ENCODE measurements at places on chromosomes 5 and 9. TPM values are rescaled to one million over a fixed set of nuclear protein-coding genes. Genes with fewer than 3 reads are reported as not detected.

GRCh38 chr9:89077519-89077918 is 86.3 kb downstream of the S1PR3 start:
- DNase-seq, result no peak

- no peak for DNase-seq
Measured at GRCh38 chr9:29068461-29068860, 1495.2 kb upstream of the C9orf72 start.

GRCh38 chr5:3091040-3091774 is 339.7 kb upstream of the IRX2 start:
- DNase-seq, result no peak

DNA sequence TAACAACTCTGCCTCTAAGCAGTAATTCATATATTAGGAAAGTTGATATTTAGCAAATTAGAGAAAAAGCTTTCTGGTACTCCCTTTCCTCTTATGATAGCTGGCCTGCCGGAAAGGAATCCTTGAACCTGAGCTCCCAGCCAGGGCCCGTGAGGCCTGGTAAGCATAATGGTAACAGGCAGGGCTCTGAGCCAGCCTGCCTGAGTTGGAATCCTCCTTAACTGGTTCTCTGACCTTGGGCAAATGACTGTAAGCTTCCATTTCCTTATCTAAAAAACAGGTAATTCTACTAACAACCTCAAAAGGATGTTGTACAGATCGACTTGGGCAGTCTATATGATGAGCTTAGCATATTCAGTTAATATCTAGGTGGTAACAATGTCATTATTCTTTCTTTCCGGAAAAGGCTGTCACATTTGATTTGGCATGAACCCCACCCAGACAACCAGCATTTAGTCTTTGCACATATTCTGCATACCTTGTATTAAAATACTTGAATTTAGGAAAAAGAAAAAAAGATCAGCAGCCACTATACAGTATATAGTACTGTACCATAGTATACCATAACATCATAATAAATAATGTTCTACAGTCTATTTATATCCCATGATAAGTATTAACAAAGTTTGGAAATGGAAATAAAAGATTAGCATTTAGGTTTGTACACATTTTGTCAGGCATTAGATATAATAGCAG is 55.7 kb upstream of the MAP3K1 start:
- DNase-seq, result no peak

DNA sequence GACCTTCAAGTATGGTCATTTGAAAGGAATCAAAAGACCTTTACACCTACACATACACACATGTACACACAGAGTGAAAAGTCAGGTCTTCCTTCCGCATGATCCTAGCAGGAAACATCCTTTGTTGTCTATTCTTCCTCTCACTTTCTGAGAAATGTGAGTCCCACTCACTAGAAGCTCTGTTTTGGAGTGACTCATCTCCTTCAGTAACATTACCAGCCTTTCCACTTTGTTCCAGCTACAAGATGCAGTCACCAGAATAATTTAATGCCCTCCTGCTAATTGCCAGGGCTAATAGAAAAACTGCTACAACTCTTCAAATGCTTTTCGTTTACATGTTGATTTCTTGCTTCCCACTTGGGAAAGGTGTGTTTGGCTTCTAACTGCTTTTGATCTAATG is 417.3 kb downstream of the RASEF start:
- DNase-seq, result no peak

GRCh38 chr5:101176605-101177004 is 273.5 kb upstream of the ST8SIA4 start:
- no peak for DNase-seq

GRCh38 chr9:116812231-116813030 is 125.3 kb downstream of the TRIM32 start:
- no peak for DNase-seq

DNA sequence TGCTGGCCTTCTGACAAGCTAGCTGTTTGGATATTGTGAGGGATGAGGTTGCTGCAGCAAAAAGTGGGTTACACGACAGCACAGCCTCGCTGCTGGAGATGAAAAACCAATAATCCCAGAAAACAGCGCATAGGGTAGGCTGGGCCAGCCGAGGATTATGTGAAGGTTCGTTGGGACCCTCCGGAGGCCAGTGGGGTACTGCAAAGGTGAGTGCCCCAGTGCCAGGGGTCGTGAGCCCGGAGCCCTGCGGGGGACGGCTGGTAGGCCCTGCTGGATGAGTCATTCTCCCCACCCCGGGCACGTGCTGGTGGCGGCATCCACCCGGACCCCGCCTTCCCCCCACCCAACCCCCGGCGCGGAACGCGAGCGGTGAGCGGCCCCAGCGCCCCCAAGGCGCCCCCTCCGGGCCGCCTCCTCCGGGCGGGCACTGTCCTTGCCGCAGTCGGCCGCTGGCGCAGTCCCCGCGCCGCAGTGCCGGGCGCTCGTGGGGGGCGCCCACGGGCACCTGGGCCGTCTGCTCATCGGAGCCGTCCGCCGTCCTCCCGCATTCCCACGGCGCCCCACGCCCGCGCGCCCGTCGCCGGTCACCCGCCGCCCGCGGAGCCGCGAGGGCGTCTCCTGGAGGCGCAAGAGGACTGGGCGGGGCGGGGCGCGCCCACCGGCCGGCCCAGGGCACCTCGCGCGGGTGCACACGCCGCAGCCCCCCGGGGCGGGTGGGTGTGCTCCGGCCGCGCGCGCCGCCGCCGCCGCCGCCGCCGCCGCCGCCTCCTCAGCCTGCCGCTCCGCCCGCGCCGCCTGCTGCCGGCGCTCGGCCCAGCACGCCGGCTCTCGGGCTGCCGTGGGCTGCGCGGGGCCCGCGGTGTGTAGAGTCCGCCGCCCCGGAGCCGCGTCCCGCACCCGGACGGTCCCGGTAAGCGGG is at the start of gene PHF24:
Gene PHF24 (plus strand): TSS at position 794 of the 919 bp plus-strand sequence. CDS start 13,014 bp downstream, outside the sequence.
- no peak for DNase-seq

DNA sequence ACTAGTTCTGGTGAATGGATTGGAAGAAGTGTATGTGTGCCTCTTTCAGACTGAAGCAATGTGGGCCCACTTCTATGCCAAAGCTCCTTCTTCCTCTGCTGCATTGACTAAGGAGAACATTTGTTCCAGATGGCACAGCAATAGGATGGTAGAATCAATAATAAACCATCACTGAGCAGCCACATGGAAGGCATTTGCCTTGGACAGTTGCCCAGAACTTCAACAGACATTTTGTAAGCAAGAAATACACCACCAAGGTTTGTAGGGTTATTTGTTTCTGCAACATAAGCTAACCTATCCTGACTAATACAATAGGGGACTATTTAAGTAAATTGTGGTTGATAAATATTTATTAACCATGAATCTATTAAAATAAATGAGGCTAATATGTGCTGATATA is 37.7 kb upstream of the CSNK1G3 start:
- DNase-seq, result no peak

DNA sequence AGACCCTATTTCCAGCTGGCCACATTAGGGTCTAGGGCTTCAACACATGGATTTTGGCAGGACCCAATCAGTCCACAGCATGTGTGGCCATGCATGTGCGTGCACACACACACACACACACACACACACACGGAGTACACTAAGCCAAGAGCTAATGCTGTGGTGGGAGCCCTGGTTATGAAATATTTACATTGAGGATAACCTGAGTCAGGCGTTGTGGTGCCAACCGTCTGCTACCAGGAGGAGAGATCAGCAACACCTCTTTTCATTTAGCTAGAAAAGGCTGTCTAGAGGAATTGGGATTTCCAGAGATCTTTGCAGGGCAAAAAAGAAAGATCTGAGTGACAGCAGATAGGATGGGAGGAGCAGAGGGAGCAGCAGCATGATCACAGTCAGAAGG is 141.5 kb downstream of the TRPM3 start:
- DNase-seq, result peak; percentile 20

- DNase-seq, result no peak
Measured at GRCh38 chr5:110846398-110847001, 107.7 kb downstream of the SLC25A46 start.

DNA sequence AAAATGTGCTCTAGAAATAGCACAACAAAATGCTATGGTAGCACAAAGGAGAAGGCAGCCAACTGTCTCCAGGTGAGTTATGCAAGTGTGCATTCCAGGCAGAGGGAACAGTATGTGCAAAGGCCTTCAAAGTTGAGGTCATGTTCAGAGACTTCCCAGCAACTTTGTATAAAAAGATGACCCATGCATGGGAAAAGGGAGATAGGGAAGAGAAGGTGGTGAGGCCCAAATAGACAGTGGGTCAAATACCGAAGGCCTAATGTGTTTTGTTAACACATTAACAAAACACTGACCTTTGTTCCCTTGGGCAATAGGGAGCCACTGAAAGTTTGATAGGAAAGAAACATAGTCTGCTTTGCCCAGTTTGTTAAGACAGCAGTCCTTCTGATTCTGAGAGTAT is 445.3 kb downstream of the EBF1 start:
- no peak for DNase-seq

GRCh38 chr5:126137891-126138280 is 285.3 kb upstream of the GRAMD2B start:
- peak; percentile 15 for DNase-seq

DNA sequence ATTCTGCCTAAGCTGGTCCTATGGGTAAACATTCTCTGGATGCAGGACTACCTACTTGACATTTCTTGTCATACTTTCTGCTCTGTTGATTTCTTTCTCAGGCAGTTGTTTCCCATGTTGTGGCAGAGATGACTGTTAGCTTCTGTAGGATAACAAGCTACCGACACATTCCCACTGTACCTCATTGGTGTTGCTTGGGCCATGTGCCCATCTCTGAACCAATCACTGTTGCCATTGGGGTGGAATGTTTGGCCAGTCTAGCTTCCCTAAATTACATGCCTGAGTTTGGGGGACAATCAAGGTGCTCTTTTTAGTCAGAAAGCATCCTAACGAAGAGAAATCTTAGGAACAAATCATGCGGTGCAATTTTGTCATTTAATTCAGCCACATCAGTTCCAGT is 212.0 kb downstream of the KDM4C start:
- no peak for DNase-seq

DNA sequence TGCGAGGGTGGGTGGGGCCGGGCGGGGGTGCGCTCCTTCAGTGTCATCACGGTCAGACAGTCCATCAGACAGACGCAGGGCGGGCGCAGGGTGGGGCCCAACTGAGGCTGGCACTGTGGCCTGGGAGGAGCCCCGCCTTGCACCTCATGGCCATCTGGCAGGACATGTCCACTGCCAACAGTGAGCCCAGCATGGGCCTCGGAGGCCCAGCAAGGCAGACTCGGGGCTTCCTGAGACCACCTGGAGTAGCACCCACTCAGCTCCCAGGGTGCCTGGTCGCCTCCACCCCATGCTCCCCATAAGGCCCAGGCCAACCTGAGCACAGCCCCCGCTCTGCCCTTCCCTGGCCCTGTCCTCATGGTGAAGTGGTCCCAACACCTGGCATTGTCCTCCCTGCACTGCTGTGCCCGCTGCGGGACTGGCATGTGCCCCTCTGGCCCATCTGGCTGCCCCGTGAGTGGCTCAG is 8.5 kb upstream of the GPSM1 start:
- no peak for DNase-seq

DNA sequence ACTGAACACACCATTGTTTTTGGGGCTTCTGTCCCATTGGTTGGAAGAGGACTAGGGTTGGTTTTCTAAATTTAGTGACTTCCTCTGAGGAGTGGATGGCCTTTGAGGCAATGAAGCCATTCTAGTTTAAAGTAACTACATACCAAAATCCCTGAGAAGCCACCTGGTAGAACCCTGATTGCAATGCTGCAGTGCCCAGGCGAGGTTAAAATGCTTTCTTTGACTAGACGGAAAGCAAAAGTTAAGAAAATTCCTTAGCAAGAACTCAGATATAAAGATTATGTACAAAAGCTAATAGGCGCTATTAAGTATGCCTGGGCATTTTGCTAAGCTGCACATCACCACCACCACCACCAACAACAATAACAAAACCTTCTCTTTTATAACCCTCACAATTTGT is 20.6 kb downstream of the GLRX start:
- DNase-seq, result peak; percentile 27

- DNase-seq, result no peak
Measured at GRCh38 chr9:131525643-131526565, 5.2 kb downstream of the UCK1 start.

- no peak for DNase-seq
Measured at GRCh38 chr5:64299805-64300204, 134.2 kb downstream of the RNF180 start.

GRCh38 chr5:36389245-36389644 is 87.5 kb upstream of the RANBP3L start:
- peak; percentile 63 for DNase-seq

DNA sequence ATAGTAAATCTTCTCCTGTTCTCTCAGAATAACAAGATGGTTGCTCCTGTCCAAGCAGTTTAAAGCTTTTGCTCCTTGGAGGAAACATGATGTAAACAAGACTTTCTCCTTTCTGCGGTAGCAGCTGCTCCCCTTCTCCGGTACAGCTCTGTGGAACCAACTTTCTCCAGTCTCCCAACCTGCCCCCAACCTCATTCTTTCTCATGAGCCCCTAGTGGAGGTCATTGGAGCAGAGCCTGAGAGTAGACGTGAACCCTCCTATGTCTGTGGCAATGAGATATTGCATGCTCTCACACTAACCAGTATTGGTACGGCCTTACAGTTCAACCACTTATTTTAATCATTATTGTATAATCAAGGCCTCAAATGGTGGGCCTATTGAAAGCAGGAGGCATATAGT is 483.8 kb upstream of the CDH10 start:
- no peak for DNase-seq

DNA sequence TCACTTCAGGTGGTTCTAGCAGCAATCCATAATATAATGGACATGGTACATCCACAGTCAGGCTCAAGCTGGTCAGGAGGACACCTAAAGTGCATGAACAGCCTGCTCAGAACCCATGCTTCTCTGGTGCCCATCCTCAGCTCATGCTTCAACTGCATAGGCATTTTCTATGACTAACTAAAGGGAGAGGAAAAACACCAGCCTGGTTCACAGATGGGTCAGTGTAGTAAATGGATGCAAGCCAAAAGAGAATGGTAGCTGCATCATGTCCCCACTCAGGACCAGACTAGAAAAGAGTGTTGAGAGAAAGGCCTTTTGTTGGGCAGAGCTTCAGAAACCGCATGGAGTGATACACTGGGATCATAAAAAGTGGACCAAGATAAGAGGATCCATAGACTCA is 556.6 kb downstream of the TLE1 start:
- no peak for DNase-seq

DNA sequence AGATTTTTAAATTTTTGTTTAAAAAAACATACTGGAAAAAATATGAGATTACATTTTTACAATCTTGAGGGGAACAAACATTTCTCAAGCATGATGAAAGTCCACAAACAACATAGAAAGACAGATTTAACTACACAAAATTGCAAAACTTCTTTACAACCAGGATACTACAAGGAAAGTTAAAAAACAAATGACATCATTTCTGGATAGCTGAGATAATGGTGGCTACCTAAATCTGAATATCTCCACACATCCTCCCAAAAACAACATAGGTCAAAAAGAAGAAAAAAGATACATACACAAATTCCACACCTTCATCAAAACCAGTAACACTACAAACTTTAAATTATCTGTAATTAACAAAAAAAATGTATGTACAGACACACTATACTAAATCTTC is 120.8 kb upstream of the TNPO1 start:
- no peak for DNase-seq

SEMA5A gene
- total RNA-seq, result 57.0 TPM

TMEM38B gene
- 17.7 TPM for total RNA-seq

EGR1 gene
- 1.6 TPM for total RNA-seq

GRM6 gene
- total RNA-seq, result not detected

EXOC3 gene
- 39.8 TPM for total RNA-seq

MYORG gene
- total RNA-seq, result 1.3 TPM

FCN2 gene
- not detected for total RNA-seq

CAPSL gene
- not detected for total RNA-seq

TLE1 gene
- total RNA-seq, result 49.5 TPM

TMEM267 gene
- total RNA-seq, result 35.8 TPM

PCDHGB1 gene
- total RNA-seq, result 3.1 TPM

ARAP3 gene
- 6.2 TPM for total RNA-seq

TCF7 gene
- 1.1 TPM for total RNA-seq

BTNL8 gene
- total RNA-seq, result not detected

FGF1 gene
- total RNA-seq, result 1.2 TPM

Data from fibroblast of the aortic adventitia (primary cell).